ENCODE measurements at places on chromosomes 13 and 19.
A peak's percentile ranks its signal among the peaks of the same experiment; 100 is the strongest.

GRCh38 chr13:46195016-46195415, 13.0 kb upstream of the LCP1 start:
- DNase-seq: no peak

GRCh38 chr19:46076951-46077814, 36.4 kb upstream of the IGFL4 start:
- no peak for DNase-seq

- no peak for DNase-seq
Measured at GRCh38 chr13:110319774-110320509, 12.9 kb downstream of the COL4A2 start.

- DNase-seq: no peak
Measured at GRCh38 chr19:17543986-17544385, 11.5 kb upstream of the COLGALT1 start.

DNA sequence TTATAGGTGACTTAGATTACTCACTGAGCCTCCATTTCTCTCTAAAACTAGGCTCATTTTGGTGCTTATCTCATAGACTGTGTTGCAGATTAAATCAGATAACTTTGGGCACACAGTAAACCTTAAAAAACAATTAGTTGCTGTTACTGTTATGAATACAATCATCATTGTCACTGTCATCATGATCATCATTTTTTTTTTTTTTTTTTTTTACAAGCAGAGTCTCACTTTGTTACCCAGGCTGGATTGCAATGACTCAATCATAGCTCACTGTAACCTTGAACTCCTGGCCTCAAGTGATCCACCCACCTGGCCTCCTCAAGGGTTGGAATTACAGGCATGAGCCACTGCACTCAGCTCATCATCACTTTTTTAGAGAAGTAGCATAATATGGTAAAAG, 60.0 kb downstream of the VWA8 start:
- DNase-seq: no peak

- no peak for DNase-seq
Measured at GRCh38 chr13:94950303-94950702, 238.0 kb upstream of the SOX21 start.

- DNase-seq: peak; percentile 42
Measured at GRCh38 chr13:27425918-27426630, 1.7 kb downstream of the GTF3A start.

DNA sequence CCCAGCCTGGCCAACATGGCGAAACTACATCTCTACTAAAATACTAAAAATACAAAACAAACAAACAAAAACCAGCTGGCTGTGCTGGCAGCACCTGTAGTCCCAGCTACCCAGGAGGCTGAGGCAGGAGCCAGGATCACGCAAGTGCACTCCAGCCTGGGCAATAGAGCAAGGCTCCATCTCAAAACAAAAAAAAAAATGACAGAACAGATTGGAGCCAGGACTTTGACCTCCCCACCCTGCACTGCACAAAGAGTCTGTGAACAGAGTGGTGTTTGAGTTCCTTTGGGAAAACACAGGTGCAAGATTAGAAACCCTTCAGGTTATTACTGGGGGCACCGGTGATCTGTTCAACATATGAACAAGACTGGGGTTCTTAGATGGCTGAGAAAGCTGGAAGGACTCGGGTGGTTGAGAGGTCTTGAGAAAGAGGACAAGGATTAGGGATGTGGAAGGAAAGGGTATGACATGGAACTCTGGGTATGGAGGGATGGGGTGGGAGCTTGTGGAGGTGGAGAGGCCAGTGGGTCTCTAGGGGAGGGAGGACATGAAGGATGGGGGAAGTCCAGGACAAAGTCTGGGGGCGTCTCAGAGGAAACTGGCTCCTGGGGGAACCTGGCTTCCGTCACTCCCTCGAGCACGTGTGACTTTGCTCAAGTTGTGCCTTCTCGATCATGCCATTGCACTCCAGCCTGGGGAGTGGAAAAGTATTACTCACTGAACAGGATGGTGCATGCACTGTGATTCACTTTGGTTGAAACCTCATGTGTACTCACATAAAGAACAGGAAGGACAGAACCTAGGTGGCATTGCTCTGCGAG, 25.9 kb downstream of the RCN3 start:
- no peak for DNase-seq

- DNase-seq: no peak
Measured at GRCh38 chr19:49470615-49470978, 3.4 kb upstream of the FLT3LG start.

Data from activated CD4-positive, alpha-beta T cell treated with anti-CD3 and anti-CD28 coated beads, Interleukin-2, amount 50 U/mL, for 24 hours (primary cell).